ENCODE measurements at places on chromosomes 1 and 21.

DNA sequence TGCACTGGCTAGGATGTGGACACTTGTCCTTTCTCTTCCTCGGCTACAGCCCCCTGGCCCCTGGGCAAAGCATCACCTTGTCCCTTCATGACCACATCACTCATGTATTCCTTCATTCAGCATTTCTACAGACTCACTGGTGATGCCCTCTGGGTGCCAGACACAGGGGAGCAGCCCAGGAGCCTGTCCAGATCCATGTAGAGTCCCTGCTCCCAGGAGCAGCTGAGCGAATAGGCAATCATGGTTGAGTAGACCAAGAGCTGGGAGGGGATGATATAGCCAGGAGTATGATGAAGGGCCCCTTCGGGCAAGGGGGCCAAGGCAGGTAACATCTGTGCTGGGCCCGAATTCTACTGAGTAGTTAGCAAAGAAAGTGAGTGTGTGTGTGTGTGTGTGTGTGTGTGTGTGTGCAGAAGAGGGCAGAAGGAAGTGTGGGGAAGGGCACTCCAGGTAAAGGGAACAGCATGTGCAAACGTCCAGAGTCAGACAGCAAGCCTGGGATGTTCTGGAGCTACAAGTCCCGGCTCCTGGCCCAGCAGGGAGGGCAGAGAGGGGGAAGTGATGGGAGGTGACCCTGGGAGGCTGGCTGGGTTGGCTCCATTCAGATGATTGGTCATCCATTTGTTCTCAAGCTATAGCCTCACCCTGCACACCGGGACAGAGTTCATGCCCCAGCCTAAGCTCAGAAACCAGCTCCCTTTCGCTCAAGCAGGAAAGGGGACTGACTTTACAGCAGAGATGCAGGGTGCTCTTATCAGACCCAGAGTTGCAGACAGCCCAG, 21.0 kb upstream of the PIK3CD start:
- DNase-seq: peak; percentile 14

DNA sequence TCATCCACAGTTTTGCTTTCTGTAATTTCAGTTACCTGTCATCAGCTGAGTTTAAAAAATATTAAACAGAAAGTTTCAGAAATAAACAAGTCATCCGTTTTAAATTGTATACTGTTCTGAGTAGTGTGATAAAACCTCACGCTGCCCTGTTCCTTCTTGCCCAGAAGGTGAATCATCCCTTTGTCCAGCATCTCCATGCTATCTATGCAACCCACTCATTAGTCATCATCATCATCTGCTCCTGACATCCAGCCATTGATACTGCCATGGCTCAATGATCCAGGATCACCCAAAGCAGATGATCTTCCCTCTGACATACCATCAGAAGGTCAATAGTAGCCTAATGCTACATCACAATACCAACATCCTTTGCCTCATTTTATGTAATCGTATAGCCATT, 198.3 kb downstream of the SLC44A5 start:
- no peak for DNase-seq

- DNase-seq: no peak
These were observed 541.7 kb upstream of the PBX1 start for GRCh38 chr1:164017239-164017638.

GRCh38 chr1:45272913-45273371, 53.8 kb upstream of the HPDL start:
- no peak for DNase-seq

DNA sequence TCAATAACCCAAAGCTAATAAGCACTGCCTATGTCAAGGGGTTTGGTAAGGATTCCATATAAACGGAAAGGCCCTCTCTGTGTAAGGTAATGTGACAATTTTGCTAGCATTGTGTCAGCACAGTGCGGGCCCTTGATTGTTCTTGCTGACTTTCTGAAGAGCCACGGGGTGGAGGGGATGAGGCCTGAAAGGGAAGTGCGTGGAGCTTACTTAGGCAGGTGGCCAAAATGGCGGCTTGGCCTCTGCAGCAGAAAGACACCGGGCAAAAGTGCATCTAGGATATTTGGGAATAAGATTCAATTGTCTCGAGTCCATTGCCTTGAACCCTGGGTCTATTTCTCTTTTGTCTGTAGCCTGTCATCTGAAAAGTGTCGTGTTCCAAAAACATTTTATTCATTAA, 114.3 kb downstream of the TGFB2 start:
- no peak for DNase-seq

GRCh38 chr1:227182012-227182411, 136.3 kb downstream of the CDC42BPA start:
- no peak for DNase-seq

DNA sequence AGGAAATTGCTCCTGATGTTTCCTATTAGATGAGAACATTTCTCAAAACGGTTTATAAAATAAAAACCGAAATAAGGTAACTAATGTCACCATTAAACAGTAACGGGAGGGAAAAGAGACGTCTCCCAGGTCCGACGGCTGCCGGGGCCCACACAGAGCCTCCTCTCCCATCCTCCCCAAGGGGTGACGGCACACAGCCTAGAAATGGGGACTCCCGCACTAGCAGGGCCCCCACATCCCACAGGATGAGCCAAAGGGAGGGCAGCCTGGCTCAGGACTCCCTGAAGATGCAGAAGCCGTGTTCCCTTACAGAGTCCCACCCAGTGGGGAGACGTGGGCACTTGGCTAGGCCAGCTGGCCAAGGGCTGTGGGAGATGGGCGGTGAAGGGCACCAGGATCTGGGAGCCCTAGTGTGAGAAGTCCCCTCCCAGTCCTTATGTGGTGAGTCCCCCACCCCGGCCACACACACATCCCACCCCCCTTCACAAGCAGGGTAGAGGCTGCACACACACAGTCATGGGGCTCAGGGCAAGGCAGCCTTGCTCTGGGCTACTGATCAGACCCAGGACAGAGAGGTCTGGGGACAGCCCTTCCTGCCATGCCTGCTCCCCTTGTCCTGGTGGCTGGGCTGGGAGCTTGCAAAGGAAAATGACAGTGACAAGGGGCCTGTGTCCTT, 3.3 kb downstream of the KRTAP10-3 start:
- DNase-seq: no peak

DNA sequence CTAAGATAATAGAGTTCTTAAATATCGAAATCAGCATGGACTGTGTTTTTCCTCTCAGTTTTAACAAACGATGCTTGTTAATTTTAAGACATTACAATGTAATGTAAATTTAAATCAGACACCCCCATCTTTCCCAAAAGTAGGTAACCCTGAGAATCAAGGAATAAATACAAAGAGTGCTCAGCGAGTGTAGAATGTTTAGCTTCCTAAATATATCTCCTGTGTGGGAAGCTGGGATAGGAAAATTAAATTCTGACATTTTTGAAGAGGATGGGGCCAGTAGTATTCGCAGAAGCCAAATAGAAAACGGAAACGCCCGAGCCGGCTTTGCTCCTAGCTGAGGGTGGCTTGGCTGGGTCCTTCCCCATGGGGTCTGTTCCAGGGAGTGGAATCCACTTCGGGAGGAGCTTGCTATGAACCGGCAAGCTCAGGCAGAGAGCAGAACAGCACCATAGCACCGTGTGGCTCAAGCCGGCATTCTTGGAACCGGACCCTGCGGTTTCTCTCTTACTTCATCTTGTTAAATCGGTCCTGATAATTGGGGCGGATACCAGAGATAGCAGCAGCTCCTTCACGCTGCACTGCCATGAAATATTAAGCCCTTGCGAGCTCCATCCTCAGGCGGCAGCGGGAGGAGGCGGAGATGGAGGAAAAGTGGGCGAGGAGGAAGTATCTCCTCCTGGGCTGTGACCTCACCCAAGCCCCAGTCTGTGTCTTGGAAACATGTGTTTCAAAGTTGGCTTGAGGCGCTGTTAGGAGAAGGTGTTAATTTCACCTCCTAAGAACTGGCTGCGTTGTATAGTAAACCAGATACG, 24.9 kb downstream of the MAP3K7CL start:
- DNase-seq: no peak

DNA sequence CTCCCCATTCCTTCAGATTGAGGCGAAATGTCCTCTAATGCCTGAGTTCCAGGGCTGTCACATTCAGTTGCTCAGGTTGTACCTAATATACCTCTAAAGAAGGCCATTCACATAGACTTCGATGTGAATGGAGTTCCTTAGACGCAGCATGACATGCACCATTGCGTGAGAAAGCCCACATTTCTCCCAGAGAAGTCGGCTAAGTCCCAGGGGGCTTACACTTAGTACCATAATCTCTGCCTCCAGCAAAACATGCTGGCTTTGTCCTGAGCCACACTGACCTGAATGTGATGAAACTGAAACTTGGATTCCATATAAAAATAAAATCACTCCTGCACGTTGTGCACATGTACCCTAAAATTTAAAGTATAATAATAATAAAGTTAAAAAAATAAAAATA, 23.2 kb upstream of the SLC2A1 start:
- no peak for DNase-seq

GRCh38 chr1:239250353-239251035, 135.9 kb upstream of the CHRM3 start:
- no peak for DNase-seq

DNA sequence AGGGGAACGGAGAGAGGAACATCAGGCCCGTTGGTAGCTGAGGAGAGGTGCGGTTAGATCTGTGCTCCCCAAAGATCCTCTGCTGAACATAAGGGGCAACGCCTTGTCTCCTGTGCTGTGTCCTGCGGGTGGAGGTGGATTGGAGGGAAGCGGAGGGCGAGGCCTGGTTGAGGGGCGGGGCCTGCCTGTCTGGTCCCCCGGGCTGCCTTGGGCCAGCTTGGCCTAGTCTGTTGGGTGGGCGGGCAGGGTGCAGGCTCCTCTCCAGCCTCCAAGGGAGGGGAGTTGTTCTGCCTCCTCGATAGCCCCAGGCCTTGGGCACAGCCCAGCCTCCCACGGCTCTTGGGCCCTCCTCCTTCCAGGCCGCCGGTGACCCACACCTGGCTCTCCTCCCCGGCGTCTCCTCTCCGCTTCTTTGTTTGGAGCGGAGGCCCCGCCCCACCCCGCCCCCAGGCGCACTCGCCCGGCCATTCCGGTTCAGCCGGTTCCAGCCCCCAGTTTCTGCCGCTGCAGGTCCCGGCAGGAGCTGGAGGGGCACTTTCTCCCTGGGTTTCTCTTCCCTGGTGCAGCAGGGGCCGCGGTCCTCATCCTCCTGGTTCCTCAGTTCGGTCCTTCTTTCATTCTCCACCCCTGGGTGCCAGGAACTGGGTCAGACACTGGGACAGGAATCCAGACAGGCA, 19.4 kb downstream of the PTPRF start:
- no peak for DNase-seq

- no peak for DNase-seq
These were observed 415.3 kb upstream of the CAMK1G start for GRCh38 chr1:209168204-209168603.

- DNase-seq: no peak
These were observed 3.5 kb downstream of the TNFRSF14 start for GRCh38 chr1:2559509-2560298.

- no peak for DNase-seq
These were observed 50.1 kb downstream of the CLDN17 start for GRCh38 chr21:30116479-30116878.

GRCh38 chr1:161801955-161802354, 35.8 kb downstream of the ATF6 start:
- DNase-seq: no peak

DNA sequence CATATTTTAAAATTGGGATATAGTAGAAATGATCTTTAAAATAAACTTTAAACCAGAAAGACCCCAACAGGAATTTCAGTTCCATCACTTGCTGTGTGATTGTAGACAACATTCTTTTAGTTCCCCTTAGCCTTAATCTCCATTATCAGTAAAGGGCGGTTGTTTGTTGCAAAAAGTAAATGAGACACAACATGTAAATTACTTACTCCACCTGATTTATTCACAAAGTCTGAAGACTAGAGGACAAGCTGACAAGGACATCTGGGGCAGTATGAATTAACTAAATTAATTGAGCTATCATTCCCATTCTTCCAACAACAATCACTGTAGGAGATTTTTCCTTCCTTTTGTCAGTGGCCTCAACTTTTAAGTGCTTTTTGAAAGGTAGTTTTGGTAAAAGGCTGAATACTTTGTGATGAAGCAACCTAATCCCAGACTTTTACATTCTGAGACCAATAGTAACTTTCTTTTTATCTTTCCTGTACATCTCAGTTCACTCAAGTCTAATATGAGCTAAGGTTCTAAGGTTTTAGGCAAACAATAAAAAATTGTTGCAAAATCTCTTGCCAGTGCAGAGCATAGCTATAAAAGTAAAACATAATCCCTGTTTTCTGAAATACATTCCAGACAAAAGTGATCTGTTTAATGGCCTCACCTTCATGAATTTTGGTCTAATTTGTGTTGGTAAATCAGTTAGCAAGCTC, 6.2 kb downstream of the SLC19A2 start:
- no peak for DNase-seq

GRCh38 chr1:160222546-160222945, 17.4 kb downstream of the PEA15 start:
- DNase-seq: no peak

DNA sequence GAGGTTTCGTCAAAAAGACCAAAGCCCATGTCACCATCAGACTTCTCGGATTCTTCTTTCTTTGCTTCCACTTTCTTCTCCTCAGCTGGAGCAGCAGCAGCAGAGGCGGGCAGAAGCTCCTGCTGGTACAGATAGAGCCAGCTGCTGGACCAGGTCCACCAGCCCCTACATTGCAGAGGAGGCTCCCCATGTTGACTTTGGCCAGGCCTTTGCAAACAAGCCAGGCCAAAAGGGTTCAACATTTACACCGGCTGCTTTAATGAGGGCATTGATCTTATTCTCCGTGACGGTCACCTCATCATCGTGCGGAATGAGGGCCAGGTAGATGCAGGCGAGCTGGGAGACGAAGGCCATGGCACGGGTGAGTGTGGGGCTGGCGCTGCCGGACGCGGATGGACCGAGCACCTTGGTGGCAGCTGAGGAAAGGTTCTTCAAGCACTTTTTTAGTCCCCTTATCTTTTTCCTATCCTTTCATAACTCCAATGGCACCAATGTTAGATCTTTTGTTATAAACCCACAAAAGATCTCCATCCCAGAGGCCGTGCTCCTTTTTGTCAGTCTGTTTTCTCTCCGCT, 358.5 kb downstream of the RGS7 start:
- no peak for DNase-seq

DNA sequence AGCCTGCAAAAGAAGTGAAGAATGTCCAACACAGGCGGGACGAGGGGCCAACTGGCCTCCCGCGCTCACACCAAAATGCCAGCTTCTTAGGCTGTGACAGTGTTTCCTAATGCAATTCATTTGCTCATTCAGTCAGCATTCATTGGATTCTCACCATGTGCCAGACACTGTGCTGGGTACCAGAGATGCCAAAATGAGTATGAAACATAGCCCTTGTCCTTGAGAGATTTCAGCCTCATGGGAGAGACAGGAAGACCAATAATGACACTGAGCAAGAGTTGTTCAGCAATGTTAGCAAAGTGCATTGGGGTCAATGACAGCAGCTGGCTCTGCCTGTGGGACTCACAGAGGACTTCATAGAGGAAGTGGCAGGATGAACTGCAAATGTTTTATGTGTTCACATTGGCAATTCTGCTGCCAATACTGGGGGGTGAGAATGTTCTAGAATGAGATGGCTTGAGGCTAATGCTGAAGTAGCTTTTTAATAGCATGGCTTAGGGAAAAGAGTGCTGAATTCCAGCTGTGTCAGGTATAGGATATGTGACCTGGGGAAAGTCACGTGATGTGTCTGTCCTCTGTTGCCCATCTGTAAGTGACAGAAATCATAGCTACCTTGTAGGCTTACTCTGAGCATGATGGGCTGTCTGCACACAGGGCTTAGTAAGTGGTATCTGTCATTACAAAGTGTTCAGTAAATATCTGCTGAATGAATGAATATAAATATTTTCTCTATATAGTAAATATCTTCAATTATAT, 58.3 kb upstream of the KIF26B start:
- no peak for DNase-seq

GRCh38 chr1:200035956-200036618, 8.6 kb downstream of the NR5A2 start:
- DNase-seq: no peak

GRCh38 chr1:18614069-18614735, 16.4 kb upstream of the PAX7 start:
- DNase-seq: no peak

Measured in stimulated activated CD4-positive, alpha-beta T cell treated with anti-CD3 and anti-CD28 coated beads, Interleukin-12 subunit alpha, Interleukin-12 subunit beta, amount 100 ng/mL, for 4 hours (primary cell).